Stimulated activated CD8-positive, alpha-beta memory T cell treated with anti-CD3 and anti-CD28 coated beads, Interleukin-12 subunit alpha, Interleukin-12 subunit beta, amount 100 ng/mL, for 1 hour (primary cell): ENCODE measurements at places on chromosomes 6 and 20.

GRCh38 chr20:53623454-53624211, 30.0 kb upstream of the ZNF217 start:
- no peak for DNase-seq

DNA sequence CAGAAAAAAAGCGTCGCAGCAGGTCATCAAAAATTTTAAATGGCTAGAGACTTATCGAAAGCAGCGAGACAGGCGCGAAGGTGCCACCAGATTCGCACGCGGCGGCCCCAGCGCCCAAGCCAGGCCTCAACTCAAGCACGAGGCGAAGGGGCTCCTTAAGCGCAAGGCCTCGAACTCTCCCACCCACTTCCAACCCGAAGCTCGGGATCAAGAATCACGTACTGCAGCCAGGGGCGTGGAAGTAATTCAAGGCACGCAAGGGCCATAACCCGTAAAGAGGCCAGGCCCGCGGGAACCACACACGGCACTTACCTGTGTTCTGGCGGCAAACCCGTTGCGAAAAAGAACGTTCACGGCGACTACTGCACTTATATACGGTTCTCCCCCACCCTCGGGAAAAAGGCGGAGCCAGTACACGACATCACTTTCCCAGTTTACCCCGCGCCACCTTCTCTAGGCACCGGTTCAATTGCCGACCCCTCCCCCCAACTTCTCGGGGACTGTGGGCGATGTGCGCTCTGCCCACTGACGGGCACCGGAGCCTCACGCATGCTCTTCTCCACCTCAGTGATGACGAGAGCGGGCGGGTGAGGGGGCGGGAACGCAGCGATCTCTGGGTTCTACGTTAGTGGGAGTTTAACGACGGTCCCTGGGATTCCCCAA, at the start of gene EEF1A1:
TSS of gene EEF1A1 (minus strand) at position 345 of the 663 bp plus-strand sequence. CDS start 1,006 bp downstream, outside the sequence.
- DNase-seq: peak; percentile 99

DNA sequence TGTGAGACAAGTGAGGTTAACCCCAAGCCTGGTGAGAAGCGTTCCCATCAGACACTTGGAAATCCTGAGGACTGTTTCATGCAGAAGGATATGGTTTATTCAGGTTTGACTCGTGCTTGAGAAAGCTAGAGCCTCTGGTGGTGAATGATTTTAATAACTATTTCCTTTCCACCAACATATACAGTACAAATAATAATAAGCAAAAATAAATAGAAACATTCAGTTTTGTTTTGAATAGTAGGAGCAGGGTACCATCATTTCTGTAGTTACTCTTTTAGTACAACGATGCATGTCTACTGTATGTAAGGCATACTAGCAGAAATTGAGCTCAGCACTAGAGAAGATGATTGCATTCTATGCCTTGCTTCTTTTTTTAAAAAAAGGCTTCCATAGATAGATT, 33.5 kb downstream of the PLG start:
- DNase-seq: no peak

- DNase-seq: no peak
These were observed 51.6 kb downstream of the FGD2 start for GRCh38 chr6:37057128-37057471.

DNA sequence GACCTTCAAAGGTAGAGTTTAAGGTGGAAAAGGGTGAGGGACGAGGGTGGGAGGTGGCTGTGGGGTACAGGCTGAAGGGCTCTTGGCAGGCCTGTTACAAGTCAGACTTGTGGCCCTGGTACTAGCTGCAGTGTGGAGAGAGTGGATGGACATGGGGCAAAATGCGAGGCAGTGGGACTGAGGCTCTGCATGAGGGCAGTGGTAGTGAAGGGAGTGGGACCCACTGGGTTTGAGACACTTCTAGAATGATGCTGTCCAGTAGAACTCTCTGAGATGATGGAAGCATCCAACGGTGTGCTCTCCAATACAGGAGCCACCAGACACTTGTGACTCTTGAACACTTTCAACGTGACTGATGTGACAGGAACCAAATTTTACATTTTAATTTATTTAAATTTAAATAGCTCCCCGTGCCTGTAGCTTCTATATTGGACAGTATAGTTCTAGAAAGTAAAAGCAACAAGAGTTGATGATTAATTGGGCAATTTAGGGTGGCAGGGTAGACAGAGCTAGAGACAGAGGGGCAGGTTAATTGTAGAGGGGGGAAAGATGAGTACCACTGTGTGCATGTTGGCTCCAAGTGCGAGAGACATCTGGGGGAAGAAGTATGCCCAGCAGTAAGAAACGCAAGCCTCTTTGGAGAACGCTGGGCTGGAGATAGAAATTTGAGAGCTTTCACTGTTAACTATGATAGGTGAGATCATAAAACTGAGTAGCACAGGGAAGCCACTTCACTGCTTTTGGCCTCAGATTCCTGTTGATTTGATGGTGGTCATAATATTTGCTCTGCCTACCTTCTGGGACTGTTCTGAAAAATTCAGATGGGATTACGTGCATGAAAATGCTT, 77.5 kb downstream of the TXNDC5 start:
- DNase-seq: no peak

DNA sequence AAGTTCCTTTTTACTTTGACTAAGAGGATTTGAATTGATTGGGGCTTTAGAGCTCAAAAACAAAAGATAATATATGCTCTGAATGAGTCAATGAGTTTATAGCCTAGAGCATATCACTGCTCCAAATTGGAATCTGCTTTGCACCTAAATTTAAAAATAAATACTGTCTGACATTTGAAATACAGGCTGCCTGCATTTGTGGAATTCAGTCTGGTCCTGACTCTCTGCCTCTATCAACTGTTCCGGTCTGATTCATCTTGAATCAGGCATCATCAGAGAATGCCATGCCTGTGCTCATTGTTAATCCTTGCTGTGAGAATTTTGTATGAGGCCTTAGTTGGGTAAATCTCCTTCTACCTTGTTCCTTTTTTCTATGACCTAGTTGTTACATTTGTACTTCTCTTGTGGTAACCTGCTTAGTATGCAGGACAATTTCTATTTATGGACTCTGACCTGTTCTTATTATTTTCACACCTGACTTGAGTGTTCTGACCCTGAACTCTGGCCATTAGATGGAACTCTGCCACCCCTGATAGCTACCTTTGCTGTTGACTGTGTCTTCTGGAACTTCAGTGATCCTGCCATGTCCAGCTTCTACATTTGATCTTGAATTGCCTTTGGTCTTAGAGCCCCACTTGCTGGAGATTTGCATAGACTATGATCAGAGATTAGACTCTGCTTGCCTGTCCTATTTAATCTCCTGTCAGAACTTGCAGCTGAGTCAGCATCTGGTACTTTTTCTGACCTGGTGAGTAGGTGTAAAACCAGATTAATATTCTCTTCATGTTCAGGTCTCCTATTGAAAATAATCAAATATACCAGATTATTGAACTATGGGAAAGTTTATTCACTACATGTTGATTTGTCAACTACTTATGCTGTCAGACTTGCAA, 442.7 kb upstream of the HS3ST5 start:
- no peak for DNase-seq

DNA sequence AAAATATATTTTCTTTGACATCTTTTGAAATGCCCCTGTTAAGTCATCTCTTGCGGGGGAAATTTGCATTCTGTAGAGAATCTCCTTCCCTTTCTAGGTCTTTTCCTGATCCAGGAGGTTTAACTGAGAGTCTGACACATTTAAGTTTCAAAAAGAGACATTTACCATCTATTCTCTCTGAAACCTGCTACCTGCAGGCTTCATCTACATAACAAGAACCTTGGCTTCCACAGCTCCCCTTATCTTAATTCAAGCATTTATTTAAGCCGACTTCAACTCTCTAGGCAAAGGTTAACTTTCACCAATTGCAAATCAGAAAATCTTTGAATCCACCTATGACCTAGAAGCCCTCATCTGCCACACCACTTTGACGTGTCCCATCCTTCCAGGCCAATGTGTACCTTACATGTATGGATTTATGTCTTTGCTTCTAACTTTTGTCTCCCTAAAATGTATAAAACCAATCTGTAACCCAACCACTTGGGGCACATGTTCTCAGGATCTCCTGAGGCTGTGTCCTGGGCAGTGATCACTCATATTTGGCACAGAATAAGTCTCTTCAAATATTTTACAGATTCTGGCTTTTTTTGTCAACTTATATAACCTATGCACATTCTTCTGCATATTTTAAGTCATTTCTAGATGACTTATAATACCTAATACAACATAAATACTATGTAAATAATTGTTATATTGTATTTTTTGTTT, 666.7 kb downstream of the UTRN start:
- no peak for DNase-seq

DNA sequence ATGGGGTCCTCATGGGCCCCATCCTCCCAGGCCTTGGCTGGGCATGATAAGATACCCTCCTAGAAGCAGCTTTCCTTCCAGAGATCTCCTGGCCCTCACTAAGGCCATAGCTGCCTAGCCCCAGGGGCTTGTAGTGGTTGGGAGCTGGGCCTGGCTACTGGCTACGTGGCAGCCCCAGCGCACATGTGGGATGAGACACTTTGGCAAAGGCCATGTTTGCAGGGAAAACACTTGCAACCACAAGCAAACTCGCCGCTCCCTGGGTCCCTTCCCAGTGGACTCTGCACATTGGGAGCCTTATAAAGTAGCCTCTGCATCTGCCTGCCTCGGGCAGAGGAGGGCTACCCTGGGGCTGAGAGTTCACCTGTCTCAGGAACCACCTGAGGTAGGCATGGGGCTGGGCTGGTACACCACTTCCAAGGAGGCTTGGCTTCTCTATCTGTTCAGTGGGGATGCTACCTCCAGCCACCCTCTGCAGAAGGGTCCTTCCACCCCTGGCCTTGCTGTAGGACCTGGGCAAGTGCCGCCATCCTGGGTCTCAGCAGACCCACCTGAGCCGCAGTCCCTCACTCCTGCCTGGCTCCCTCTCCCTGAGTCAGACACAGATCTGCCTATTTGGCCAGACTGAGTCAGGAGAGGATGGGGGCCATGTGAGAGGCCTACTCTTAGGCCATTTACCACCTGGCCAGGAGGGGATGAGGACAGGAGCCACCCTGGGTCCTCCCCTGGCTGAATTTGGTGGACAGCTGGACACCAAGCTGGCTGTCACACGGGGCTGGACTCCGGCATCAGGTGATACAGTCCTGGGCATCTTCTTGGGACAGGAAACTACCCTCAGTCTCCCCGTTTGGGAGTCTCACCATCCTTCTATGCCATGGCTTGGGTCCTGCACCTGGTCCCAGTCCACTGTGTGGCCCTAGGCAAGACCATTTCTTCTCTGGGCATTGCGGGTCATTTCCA, at the start of gene BPIFB2:
TSS of gene BPIFB2 (plus strand) at position 329 of the 960 bp plus-strand sequence. CDS start 871 bp downstream, outside the sequence.
- no peak for DNase-seq

GRCh38 chr20:16639027-16639941, 66.0 kb upstream of the KIF16B start:
- DNase-seq: no peak

- DNase-seq: no peak
These were observed 129.0 kb upstream of the BMP5 start for GRCh38 chr6:56004426-56004825.

- DNase-seq: no peak
These were observed 268.8 kb downstream of the TMEM242 start for GRCh38 chr6:157054531-157054979.

- peak; percentile 54 for DNase-seq
These were observed 43.6 kb downstream of the FGD2 start for GRCh38 chr6:37048851-37049757.

- DNase-seq: no peak
These were observed 18.0 kb upstream of the TAF8 start for GRCh38 chr6:42032366-42032765.

DNA sequence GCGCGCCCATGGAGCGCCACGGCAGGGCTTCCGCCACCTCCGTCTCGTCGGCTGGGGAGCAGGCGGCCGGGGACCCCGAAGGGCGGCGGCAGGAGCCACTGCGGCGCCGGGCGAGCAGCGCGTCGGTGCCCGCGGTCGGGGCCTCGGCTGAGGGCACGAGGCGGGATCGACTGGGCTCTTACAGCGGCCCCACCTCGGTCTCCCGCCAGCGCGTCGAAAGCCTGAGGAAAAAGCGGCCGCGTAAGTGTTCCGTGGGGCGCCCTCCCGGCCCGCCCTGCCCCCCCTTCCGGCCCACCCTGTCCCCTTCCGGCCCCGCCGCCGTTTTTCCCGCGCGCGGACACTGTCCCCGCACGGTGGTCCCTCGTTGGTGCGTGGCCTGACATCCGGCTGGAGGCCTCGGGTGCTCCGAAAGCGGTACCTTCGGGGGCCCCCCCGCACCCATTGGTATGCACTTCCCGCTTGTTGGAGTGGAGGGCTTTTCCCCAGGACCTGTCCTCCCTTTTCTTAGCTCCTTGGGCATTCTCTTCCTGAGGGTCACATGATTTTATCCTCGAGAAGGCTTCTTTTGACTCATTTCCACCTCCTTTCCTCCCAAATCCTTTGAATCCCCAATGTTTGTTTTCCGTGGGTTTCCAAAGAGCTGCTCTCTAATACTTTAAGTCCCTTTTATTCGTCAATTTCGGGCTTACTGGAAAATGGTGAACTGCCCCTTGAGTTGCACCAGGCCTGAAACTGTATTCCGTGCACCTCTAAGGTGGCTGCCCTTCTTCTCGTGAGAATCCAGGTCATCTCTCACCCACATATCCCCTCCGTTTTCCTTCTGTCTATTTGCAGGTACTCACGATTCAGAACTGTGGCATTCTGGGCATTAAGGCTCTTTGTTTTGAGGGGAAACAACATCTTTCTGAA, 556 bp downstream of the PANK2 start:
- DNase-seq: peak; percentile 13

DNA sequence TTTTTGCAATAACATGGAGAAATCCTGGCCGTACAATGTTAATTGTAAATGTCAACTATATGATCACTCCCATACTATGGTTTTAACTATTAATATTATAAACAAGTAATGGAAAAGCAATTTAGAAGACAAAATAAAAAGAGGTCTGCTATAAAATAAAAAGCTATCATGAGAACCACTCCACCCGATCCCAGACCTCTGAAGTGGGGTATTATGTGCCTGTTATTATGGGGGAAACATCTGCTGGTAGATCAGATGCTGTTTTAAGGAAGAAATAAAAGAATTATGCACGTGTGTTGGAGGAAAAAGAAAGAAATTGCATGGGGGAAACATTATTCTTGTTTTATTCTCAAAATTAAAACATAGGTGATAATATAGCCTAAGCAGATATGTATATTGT, 615.7 kb upstream of the ARID1B start:
- no peak for DNase-seq

GRCh38 chr6:26743157-26743821, 83.7 kb upstream of the ZNF322 start:
- no peak for DNase-seq

- DNase-seq: no peak
These were observed 10.6 kb downstream of the NOL4L start for GRCh38 chr20:32574296-32575226.

- no peak for DNase-seq
These were observed 43.7 kb downstream of the DAAM2 start for GRCh38 chr6:39835821-39836295.
